ENCODE measurements at places on chromosomes 16 and 17.

DNA sequence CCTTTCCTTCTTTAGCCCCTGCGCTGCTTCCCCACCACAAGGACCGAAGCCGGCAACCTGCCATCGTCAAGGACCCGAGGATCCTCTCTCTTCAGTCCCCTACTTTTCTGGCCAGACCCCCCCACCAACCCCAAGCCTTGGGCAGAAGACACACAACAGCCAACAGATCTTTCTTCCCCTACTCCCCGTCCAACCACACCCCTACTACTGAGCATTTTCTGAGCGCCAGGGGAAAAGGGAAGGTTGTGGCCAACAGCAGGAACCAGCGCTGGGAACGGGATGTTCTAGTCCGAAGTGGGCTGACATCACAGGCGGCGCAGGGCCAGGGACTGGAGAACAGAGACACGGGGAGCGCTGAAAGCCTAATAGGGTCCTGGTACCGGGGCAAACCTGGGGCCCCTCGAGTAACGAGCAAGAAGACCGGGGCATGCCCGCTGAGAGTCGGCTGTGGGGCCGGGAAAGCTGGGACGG lies 528 bp downstream of the PER1 start:
- peak; percentile 88 for DNase-seq

GRCh38 chr17:68103148-68103547 lies 67.6 kb downstream of the KPNA2 start:
- DNase-seq = no peak

- no peak for DNase-seq
Observed at GRCh38 chr17:41396996-41397660, at the start of gene KRT31. TSS of gene KRT31 (minus strand) at chr17:41397608. CDS start at chr17:41397539, 69 bp downstream.

DNA sequence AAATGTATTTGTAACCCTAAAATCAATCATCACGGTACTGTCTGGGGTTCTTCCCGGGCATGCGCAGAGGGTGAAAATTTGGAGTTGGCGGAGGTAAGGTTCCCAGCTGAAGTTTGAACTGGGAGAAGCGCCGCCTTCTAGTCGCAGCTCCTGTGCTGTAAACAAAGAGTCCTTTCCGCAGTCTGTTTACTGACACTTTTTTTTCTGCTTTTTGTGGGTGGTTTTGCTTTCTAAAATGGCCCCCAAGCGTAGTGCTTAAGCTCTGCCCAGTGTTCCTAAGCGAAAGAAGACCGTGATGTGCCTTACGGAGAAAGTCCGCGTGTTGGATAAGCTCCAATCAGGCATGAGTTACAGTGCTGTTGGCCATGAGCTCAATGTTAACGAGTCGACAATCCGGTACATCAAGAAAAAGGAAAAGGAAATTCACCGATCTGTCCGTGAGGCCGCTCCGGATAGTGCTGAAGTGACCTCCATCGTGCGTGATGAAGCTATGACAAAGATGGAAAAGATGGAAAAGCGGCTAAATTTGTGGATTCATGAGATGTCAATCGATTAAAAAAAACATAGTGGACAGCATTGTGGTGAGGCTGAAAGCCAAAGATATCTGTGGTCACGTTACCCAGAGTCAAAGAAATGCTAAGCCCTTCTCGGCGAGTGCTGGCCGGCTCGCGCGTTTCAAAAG lies 570 bp upstream of the CFDP1 start:
- no peak for DNase-seq

GRCh38 chr16:88385831-88386815 lies 3.4 kb downstream of the ZNF469 start:
- DNase-seq = no peak

DNA sequence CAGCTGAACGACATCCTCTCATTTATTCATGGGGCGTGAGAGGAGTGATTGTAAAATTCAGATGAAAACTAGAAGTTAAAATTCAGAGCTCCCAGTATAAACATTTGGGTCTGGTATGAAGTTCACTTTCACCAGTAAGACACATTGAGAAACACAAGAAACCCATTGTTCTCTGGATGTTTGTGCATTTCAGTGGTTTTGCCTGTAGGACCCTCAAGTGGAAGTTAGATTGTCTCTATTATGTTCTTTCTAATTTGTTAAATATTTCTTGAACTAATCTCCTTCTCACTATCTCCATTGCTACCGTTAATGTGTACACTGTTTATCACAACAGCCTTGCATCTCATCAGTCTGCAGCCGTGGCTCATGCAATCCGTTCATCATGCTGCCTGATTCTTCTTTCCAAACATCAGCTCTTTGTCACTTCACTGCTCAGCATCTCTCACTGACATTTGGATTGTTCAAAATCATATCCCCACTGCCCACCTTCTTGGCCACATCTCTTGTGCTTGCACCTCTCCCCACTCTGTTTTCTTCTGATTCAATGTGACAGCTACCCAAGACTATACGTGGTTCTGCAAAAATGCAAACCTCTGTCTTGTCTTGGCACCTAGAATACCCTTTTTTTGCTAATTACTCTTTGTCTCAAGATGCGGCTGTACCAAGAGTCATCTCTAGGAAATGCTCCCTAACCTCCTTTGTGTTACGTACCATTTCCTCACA lies 49.5 kb downstream of the HLF start:
- DNase-seq = no peak

GRCh38 chr17:28347261-28347891 lies 10.0 kb downstream of the POLDIP2 start:
- DNase-seq = peak; percentile 60
